ENCODE measurements at places on chromosomes 2 and 18.

DNA sequence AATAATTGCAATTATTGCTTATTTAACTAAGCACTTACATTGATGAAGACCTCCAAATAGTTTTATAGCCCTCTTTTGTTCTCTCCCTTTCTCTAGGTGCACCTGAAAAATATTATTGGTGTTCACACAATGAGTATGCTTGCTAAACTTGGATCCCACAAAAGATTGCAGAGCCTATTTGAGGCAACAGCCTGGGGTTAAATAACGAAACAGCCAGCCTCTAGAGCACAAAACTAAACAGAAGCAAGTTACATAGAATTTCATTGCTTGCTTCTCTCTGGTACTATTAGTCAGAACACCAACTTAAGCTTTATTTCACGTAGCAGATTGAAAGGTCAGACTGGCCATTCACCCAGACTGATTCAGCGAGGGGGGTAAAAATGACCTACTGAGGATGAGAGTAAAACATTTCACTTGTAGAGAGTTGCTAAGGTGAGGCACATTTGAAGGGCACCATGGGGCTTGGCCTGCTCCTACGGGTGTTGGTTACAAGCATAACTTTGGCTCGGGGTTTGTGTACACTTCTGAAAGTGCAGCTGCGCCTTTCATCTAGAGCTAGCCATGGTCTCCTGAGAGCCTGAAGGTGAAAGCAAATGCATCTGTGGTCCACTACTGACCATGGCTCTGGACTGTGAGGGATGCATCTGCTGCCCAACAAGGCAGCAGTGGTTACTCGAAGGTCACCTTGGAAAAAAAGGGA is 225.1 kb upstream of the LRRTM1 start:
- no peak for DNase-seq

- DNase-seq = no peak
Observed at GRCh38 chr2:5102823-5103222, 589.4 kb upstream of the SOX11 start.

GRCh38 chr18:22734791-22735627 is 198.1 kb upstream of the RBBP8 start:
- no peak for DNase-seq

- DNase-seq = no peak
Observed at GRCh38 chr2:105796791-105797190, 52.1 kb downstream of the NCK2 start.

DNA sequence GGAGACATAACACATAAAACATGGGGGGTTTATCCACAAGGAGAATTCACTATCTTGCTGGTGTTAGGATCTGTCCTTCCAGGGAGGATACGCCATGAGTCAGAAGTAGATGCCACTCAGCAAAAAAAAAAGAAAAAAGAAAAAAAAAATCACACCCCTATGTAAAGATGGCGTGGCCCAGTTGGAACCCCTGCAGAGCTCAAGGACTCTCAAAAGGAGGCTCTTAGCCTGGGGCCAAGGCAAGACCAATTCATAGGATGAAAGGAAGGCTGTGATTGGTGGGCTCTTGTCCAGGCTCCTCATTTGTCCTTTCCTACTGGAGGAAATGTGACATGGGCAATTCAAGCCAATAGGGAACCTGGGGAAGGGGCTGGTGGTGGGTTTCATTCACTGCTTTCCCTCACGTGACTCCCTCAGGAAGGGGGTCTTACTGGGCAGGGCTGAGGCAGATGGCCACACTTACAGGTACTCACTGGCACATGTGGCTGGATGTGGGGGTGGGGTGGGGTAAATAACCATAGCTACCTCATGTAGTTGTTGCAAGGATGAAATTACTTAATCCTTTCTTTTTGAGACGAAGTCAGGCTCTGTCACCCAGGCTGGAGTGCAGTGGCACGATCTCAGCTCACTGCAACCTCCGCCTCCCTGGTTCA is 38.7 kb upstream of the HAAO start:
- DNase-seq = no peak

DNA sequence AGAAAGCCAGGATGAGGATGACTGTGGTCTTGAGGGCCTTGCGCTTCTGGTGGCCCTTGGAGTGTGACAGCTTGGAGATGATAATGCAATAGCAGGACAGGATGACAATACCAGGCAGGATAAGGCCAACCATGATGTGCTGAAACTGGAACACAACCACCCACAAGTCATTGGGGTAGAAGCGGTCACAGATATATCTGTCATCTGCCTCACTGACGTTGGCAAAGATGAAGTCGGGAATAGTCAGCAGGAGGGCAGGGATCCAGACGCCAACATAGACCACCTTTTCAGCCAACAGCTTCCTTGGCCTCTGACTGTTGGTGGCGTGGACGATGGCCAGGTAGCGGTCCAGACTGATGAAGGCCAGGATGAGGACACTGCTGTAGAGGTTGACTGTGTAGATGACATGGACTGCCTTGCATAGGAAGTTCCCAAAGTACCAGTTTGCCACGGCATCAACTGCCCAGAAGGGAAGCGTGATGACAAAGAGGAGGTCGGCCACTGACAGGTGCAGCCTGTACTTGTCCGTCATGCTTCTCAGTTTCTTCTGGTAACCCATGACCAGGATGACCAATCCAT is 2.7 kb downstream of the CXCR4 start:
- DNase-seq = no peak

GRCh38 chr2:195364015-195364965 is 292.7 kb upstream of the SLC39A10 start:
- no peak for DNase-seq

GRCh38 chr18:50662775-50663383 is 103.0 kb downstream of the MAPK4 start:
- no peak for DNase-seq

- no peak for DNase-seq
Observed at GRCh38 chr18:49444581-49444980, 15.9 kb downstream of the DYM start.

DNA sequence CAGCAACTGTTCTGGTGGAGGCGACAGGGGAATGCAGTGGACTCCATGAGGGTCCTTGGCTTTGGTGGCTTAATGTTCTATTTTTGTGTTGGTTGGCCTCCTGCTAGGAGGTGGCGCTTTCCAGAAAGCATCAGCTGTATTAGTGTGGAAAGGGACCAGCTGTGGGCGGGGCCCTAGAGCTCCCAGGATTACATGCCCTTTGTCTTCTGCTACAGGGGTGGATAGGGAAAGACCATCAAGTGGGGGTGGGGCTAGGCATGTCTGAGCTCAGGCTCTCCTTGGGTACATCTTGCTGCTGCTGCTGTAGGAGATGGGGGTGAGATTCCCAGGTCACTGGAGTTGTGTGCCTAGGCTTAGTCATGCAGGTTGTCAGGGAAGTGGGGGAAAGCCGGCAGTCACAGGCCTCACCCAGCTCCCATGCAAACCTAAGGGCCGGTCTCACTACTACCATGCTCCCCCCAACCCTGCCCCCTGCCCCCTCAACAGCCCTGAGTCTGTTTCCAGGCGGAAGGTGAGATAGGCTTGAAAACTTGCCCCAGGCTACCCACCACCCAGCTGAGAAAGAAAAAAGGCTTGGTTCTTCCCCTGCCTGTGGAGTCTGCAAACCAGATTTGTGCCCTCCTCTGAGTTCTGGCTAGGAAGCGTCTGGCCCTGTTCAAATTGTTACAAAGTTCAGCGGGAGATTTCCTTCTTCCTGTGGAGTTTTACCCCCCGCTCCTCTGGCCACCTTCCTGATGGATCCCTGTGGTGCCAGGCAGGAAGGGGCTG is 141.3 kb upstream of the LYPD1 start:
- DNase-seq = no peak

GRCh38 chr18:59657012-59657411 is 40.2 kb downstream of the CCBE1 start:
- no peak for DNase-seq

DNA sequence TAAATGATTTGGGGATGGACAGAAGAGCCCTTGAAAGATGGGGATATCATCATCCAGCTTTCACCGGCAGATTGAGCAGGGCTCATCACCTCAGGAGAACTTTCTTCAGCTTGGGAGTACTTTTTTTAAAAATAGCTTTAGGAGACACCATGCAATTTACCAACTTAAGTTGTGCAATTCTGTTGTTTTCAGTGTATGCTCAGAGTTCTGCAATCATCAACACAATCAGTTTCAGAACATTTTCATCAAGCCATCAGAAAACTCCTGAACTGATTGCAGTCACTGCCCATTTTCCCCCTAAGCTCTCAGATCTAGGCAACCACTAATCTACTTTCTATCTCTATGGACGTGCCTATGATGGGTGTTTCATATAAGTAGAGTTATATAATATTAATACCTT is 117.7 kb downstream of the CRIM1 start:
- DNase-seq = no peak

GRCh38 chr18:77597726-77598125 is 348.1 kb downstream of the GALR1 start:
- no peak for DNase-seq

DNA sequence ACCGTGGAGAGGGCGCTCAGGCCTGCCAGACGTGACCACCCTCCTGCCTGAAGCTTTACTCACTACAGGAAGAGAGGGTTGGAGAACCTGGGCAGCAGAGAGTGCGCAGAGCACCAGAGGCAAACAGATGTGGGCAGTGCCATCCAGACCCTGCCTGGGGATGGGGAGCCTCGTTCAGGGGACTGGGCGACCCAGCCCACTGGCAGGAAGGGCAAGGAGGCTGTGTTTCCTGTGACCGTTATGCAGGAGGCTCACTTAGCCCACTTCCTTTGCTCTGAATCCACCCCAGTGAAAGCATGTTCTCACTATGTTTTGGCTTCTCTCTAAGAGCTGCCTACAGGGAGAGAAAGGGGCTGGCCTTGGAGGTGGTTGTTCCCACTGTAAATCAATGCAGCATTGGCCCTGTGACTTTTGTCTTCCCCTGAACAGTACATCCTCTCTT is 23.0 kb upstream of the ACKR3 start:
- no peak for DNase-seq

DNA sequence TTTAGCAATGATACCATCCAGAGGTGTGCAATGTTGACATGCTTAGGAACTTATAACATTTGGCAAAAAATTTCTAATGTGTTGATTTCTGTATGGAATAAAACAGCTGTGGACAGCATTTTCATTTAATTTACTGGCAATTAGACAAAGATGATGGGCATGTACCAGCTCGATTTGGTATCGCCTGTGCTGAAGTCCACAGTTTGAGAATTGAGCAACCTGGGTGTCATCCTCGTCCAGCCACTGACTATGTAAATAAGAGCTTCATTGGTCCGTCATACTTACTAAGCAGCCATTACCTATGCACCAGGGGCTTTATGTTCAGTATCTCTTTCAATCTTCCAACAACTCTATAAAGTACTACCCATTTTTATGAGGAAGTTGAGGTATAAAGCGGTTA is 24.6 kb upstream of the ACAA2 start:
- DNase-seq = no peak

GRCh38 chr2:95165030-95165370 is 609 bp upstream of the ZNF2 start:
- no peak for DNase-seq

GRCh38 chr18:58161659-58162058 is 117.6 kb downstream of the NEDD4L start:
- DNase-seq = no peak
